ENCODE measurements at places on chromosomes 13 and 19.

- DNase-seq, result peak; percentile 91
Observed at GRCh38 chr19:45523642-45524256, 16.5 kb downstream of the VASP start.

GRCh38 chr19:41543582-41543981 is 32.4 kb upstream of the CEACAM21 start:
- DNase-seq, result no peak

- no peak for DNase-seq
Observed at GRCh38 chr19:29380581-29380980, 145.2 kb upstream of the VSTM2B start.

- DNase-seq, result peak; percentile 79
Observed at GRCh38 chr19:6773323-6773931, 919 bp downstream of the VAV1 start.

- peak; percentile 88 for DNase-seq
Observed at GRCh38 chr19:42129399-42130253, 2.6 kb downstream of the POU2F2 start.

- no peak for DNase-seq
Observed at GRCh38 chr13:53778937-53779336, 750.3 kb downstream of the OLFM4 start.
